ENCODE measurements at places on chromosomes 4 and X.

GRCh38 chrX:139720136-139720535 is 12.2 kb upstream of the MCF2 start:
- DNase-seq: no peak

- no peak for DNase-seq
These were observed 102.1 kb downstream of the DCK start for GRCh38 chr4:71095545-71095944.

DNA sequence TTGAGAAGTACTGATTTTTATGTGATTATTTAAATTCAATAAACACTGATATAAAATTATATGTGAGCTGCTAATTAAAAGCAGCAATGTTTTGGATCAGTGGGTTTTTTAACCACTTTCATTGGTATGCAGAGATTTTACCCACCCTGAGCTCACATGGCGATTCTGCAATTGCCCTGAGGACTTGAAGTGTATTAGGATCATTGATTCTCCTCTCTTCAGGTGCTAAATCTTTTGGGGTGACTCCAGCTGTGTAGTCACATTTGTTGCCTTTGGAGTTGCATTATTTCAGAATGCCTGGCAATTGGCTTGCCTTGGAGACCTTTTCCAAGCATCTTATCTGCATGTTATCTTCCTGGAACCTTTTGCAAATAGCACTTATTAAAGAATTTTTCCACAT is 51.3 kb downstream of the UGT8 start:
- DNase-seq: no peak

GRCh38 chr4:105710012-105710600 is 1.5 kb downstream of the GSTCD start:
- DNase-seq: no peak

DNA sequence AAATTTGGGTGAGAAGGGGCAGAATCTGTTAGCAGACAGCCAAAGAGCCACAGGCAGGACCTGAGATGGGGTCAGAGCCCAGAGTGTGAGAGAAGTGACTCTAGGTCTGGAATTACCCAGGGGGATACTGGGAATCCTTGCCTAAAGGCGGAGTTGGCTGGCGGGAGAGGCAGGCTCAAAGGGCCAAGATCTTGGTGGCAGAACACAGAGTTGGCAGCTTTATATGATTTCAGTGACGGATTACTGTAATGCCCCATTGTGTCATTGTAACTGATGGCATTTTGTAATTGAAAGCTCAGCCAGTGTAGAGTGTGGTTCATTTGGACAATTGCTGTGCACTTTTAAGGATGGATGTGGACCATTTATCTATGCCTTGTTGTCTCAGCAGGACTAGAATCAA is 77.3 kb downstream of the SMIM20 start:
- DNase-seq: no peak

DNA sequence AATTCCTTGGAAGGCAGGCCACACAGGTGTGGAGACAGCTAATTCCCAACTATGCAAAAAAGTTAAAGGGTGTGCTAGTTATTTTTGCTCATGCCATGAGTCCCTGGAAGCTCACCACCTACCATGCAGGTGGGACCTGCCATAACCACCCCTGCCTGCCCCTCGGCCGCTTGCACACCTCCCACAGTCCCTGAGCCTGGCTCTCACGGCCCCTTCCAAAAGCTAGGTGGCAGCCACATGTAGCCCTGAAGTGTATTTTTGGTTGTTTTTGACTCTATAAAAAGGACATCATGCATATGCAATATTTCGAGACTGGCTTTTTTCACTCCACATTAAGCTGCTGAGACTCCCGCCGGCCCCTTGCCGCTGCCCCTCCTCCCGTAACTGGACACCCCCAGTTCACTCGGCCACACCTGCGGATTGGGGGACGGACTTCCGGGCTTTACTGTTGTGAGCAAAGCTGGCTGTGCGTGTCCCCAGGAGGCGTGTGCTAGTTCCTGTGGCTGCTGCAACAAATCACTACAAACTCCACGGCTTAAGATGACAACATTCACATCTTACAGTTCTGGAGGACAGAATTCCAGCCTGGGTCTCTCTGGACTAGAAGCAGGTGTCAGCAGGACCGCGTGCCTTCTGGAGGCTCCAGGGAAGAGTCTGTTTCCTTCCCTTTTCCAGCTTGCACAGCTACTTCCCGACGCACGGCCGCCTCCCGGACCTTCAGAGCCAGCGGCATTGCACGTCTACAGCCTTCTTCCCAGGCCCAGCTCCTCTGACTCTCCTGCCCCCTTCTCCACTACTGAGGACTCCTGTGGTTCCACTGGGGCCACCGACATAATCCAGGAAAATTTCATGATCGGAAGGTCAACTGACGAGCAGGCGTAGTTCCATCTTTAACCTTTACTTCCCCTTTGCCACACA is 24.8 kb downstream of the ZFYVE28 start:
- DNase-seq: no peak
